Activated T-cell treated with anti-CD3 and anti-CD28 coated beads, Interleukin-2, amount 50 U/mL, for 72 hours (primary cell): ENCODE measurements at places on chromosomes 6 and 20. TPM values are rescaled to one million over a fixed set of nuclear protein-coding genes. Genes with fewer than 3 reads are reported as not detected.

- H3K27me3 ChIP-seq = peaks cover 8% of the 10 kb centered on the region
- H3K36me3 ChIP-seq = no peaks in the 10 kb centered on the region
- H3K27ac ChIP-seq = no peak overlapping the region
Measured at GRCh38 chr6:40931931-40932330, 107.1 kb downstream of the UNC5CL start.

DNA sequence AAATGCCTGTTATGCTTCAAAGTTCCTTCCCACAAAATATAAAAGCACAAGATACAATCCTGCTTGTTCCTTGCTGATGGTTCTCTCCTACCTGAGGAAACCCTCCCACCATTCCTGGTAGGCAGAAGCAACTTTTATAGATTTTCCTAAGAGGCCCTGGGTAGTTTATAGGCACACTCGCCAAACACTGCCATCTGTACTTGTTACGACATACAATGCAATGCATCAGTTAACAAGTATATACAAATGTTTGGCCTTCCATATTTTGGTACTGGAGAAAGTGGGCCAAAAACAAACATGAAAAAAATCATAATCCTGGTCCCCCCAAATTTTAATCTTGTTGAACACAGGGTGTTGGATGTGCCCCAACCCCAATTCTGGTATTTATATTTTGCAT, 16.6 kb downstream of the MCM9 start:
- H3K4me1 ChIP-seq = peaks cover 3% of the 10 kb centered on the region
- peaks cover 30% of the 10 kb centered on the region for H3K36me3 ChIP-seq
- H3K27ac ChIP-seq = no peak overlapping the region

DNA sequence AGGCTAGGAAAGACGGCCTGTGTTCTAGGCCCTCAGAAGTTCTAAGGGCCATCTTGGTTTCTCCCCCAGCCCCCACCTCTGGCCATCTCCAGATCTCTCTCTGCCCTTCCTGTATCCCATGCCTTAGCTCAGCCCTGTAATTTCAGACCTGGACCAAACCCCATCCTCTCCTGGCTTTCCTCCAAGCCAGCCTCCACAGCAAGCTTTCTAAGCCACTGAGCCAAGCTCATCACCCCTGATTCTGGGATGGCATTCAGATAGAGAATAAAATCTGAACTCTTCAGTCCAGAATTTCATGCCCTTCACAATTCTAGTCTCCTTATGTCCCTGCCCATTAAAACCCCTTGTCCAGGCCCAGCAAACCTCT, 18.9 kb upstream of the CCM2L start:
- H3K27me3 ChIP-seq = peaks cover 28% of the 10 kb centered on the region
- DNase-seq = no peak
- peaks cover 14% of the 10 kb centered on the region for H3K4me1 ChIP-seq

- no peak for DNase-seq
- no peaks in the 10 kb centered on the region for H3K36me3 ChIP-seq
- H3K27ac ChIP-seq = no peak overlapping the region
- H3K4me1 ChIP-seq = no peaks in the 10 kb centered on the region
Measured at GRCh38 chr6:159282421-159282820, 113.2 kb downstream of the FNDC1 start.

DNA sequence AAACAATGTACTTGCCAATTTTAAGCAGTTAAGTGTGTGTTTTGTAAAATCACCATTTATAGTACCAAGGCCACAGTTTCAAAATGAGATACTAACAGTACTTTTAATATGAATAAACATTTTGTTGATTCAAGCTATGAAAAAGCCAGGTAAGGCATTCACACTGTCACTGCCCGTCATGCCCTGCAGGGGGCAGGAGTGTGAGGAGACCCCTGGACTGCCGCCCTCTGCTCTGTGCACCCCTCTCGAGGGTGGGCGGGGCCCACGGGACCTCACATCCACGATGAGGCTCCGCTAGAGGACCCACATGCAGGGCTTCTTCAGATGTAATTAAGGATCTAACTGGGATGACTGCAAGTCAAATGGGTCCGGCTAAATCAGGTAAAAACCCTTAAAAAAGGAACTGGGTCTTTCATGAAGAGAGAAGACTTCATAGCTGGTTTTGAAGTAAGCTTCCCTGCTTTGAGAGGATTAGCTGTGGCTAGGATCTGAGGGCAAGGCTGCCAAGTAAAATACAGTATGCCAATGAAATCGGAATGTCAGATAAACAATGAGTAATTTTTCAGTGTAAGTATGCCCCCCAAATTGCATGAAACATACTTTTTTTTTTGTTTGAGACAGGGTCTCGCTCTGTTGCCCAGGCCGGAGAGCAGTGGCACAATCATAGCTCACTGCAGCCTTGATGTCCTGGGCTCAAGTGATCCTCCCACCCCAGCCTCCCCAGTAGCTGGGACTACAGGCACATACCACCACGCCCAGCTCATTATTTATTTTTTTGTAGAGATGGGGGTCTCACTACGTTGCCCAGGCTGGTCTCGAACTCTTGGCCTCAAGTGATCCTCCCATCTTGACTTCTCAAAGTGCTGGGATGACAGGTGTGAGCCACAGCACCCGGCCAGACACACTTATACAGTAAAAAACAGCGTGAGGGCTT, 18.7 kb downstream of the DIDO1 start:
- H3K4me3 ChIP-seq = no peak overlapping the region
- peaks cover 51% of the 10 kb centered on the region for H3K4me1 ChIP-seq
- H3K27ac ChIP-seq = peak overlapping the region; percentile 27
- DNase-seq = peak; percentile 56
- H3K27me3 ChIP-seq = no peaks in the 10 kb centered on the region

DNA sequence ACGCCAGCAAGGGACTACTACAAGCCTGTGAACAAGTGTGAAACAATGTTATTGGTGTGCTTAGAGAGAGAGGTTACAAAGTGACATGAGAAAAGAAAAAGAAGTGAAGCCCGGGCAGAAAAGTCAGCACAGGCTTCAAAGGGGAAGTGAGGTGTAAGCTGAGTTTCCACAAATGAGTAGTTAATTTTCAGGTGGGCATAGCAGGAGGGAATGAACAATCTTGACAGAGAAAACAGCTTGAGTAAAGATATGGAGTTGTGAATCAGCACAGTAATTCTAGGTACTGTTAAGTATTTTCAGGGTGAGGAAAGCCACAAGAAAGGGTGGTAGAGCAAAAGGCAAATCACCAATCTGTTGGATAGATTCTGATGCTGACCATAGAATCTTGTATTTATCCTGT, 4.3 kb downstream of the KCNQ5 start:
- H3K4me3 ChIP-seq = peak overlapping the region; percentile 70
- H3K27ac ChIP-seq = no peak overlapping the region
- H3K27me3 ChIP-seq = no peaks in the 10 kb centered on the region
- DNase-seq = no peak
- peaks cover 50% of the 10 kb centered on the region for H3K4me1 ChIP-seq
- peaks cover 2% of the 10 kb centered on the region for H3K36me3 ChIP-seq

The FAM8A1 gene
- total RNA-seq = 7.3 TPM

The MAP3K7 gene
- total RNA-seq = 26.3 TPM

The SLC22A16 gene
- not detected for total RNA-seq

The RPS6KA2 gene
- 28.1 TPM for total RNA-seq
